ENCODE measurements at places on chromosomes 7 and 10.

DNA sequence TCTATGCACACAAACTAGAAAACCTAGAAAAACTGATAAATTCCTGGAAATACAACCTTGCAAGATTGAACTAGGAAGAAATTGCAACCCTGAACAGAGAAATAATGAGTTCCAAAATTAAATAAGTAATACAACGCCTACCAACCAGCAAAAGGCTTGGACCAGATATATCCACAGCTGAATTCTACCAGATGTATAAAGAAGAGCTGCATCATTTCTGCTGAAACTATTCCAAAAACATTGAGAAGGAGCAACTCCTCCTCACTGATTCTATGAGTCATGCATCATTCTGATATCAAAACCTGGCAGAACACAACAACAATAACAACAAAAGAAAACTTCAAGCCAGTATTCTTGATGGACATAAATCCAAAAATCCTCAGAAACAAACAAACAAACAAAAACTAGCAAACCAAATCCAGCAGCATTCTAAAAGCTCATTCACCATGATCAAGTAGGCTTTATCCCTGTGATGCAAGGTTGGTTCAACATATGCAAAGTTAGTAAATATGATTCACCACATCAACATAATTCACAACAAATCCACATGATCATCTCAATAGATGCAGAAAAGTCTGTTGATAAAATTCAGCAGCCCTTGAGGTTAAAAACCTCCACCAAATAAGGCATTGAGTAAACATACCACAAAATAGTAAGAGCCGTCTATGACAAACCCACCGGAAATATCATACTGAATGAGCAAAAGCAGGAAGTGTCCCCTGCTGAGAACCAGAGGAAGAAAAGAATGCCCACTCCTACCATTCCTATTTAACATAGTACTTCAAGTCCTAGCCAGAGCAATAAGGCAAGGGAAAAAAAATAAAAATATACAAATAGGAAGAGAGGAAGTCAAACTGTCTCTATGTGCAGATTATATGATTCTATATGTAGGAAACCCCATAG lies 98.2 kb downstream of the PCDH15 start:
- DNase-seq: no peak

DNA sequence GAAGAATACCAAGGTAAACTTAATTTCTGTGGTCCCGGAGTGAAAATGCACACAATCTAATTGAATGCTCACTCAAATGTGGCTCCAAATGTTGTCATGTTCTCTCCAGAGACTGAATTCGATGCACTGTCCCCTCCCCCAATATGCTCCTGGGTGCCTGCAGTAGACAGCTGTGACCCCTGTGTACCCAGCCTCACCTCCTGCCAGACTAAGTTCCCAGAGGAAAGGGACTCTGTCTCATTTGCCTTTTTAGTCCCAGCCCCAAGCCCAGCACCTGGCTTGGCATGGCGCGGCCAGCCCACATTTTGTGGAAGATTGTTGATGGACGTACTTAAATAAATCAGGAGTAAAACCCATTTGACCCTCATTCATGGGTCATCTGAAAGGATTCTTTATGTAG lies 21.8 kb upstream of the FIGNL1 start:
- no peak for DNase-seq

DNA sequence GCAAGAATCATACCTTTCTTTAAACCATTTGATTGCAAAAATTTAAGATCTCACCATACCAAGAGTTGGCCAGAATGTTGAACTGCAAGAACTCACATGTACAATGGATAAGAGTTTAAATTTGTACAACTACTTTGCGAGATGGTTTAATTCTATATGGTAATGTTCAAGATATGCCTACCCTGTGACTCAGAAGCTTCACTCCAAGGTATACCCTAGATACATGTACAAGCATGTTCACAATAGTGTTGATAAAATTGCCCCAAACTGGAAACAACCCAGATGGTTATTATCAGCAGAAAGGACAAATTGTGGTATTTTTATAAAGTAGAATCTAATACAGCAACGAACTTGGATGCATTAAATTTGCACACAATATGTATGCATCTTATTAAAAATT lies 25.1 kb upstream of the RAB18 start:
- DNase-seq: no peak

GRCh38 chr7:82732677-82733076 lies 289.1 kb upstream of the CACNA2D1 start:
- no peak for DNase-seq

- no peak for DNase-seq
Observed at GRCh38 chr7:106050002-106050745, 61.9 kb downstream of the SYPL1 start.

GRCh38 chr10:32060347-32060746 lies 4.1 kb upstream of the KIF5B start:
- DNase-seq: no peak

DNA sequence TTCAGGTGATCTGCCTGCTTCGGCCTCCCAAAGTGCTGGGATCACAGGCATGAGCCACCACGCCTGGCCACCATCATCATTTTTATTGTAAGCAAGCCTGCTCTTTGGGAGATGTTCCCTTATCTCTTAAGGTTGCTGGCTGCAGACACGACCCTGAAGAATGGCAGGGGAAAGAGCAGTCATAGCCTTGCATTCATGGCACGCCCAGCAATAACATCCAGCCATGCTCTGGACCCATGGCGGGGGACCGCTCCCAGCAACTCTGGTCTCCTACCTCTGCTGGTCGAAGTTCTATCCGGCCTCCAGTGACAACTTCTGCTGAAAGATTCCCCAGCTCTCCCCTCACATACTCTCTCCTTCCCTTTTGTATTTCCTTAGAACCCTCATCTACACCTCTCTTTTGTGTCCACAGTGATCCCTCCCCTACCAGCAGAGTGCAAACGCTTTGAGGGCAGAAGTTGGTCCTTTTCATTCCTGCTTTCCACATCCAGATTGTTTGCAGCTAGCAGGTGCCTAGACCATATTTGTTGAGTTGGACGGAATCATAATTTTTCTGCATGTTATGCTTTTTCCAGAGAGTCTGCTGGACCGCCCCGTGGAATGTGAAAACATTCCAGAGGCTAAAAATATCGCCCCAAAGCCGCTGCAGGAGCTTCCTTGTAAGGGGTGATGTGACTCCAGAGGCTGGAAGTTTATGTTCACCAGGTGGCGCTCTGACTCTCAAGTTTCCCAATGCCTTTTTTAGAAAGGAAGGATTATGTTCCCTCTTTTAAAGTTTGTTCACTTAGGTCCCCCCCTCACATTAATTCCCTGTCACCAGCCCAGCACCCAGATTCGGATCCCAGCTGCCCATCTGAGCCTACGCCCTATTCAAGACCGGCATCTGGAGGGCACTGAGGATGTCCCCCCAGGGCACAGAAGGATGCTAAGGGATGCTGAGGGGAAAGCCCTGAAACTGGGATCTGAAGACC lies 4.3 kb upstream of the MARVELD1 start:
- peak; percentile 46 for DNase-seq

DNA sequence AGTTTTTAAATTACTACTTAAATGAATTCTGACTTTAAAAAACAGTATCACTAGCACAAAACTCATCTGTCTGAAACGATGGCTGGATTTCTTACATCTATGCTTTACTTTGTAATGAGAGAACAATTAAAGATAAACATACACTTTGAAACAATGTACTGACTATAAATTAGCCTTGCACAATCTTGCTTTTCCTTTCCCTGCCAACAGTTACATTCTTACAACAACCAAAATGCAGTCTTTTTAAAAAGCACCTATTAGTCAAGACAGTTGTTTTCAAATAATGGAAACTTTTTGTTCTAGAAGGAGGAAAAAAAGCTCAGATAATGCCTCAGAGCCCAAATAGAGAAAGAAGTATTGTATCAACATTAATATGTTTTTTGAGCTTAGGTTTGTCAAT lies 153.3 kb downstream of the ELMO1 start:
- DNase-seq: no peak

DNA sequence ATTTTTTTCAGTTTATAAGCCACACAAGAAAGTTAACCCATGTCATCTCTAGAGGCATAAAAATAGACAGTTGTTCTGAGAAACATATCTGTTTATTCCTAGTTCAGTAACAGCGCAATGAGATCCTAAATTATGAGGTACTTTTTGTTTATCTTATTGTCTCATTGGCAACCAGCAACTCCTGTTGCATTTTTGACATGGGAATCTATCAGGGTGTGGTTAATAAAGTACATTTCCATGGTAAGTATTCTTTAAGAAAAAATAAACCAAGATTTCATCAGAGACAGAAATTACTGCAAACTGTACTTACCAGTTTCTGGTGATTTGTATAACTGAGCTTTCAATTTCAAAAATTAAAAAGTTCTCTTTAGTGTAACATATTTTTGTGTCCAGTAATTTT lies 9.0 kb downstream of the FAS start:
- DNase-seq: peak; percentile 67

Data from CD4-positive, alpha-beta T cell treated with Interleukin-2 at 100 ng/mL for 4 hours (primary cell).